Right hindlimb (tissue), 1 donor: ENCODE measurements at places on chromosomes 2 and 18.

DNA sequence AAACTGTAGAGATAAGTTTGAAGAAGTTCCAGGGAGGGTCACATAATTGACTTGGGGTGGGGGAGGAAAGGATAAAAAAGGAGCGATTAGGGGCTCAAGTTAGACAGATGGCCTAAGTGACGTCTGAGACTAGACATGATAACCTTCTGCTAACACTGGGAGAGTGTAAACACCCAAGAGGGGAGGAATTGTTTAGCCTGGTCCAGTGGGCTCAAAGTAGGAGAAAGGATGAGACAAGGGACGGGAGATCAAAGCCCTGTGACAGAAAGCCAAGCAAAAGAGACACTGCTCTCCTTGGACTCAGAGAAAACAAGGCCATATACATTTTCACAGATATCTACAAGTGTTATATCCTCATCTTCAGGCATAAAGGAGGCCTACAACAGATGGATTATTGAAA, 45.5 kb upstream of the IHH start:
- DNase-seq: no peak

- no peak for DNase-seq
Observed at GRCh38 chr2:210195101-210195852, 24.1 kb upstream of the KANSL1L start.

- DNase-seq: no peak
Observed at GRCh38 chr2:222052934-222053367, 245.8 kb downstream of the PAX3 start.

DNA sequence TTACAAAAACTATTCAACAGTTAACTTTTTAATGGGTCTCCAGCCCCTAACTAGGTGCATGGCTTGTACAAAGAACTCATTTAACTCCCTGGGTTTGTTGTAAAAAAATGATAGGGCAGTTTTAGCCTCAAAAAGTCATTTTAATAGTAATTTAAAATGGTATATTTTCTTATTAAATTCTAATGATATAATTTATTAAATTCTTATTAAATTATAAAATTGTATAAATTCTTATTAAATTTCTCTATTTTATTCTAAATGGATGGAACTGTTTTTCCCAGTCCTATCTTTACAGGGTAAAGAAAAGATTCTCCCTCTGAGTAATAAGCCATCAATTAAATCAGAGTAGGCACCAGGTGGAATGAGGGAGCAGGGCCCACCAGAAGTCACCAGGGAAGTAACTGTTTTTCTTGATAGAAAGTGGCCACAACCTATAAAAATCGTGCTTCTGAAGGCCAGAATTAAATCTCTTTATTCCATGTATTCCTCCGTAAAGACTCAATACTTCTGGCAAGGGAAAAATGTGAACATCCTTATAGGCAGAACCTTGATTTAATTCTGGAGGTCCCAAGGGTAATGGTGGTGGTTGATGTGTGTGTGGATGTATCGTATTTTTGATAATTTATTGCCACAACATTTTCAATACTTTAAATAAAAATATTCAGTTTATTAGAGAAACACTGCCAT, 814 bp downstream of the FKBP7 start:
- DNase-seq: no peak

- no peak for DNase-seq
Observed at GRCh38 chr2:3344897-3345296, 32.7 kb downstream of the EIPR1 start.

GRCh38 chr2:139296672-139297209, 516.6 kb upstream of the NXPH2 start:
- DNase-seq: no peak

- DNase-seq: no peak
Observed at GRCh38 chr18:51540562-51540961, 343.1 kb upstream of the MEX3C start.

- DNase-seq: no peak
Observed at GRCh38 chr2:238881353-238882081, 33.6 kb downstream of the TWIST2 start.

GRCh38 chr2:65397122-65397521, 35.3 kb downstream of the SPRED2 start:
- no peak for DNase-seq

- DNase-seq: no peak
Observed at GRCh38 chr2:233356546-233357308, 2.4 kb downstream of the DGKD start.

GRCh38 chr2:64035072-64035942, 16.1 kb upstream of the VPS54 start:
- no peak for DNase-seq

DNA sequence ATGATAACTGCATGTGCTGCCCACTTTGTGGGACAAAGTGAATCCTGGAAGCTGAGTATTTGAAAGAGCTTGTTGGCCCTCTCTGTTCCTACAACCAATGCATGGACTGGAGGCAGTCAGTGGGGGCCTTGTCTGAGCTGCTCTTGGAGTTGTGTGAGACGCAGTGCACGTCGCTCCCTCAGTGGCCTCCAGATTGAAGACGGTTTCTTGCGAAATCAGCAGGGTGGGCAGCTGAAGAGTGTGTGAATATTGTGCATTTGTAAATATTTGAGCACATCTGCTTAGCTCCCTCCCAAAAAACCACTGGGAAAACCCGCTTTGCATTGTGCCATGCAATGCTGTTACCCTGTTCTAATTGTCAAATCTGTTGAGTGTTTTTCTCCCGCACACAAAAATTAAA, 782.8 kb downstream of the PLCL1 start:
- DNase-seq: no peak

GRCh38 chr2:43040084-43040854, 186.1 kb downstream of the ZFP36L2 start:
- DNase-seq: peak; percentile 24
